ENCODE measurements at places on chromosomes 4 and X. TPM values are rescaled to one million over a fixed set of nuclear protein-coding genes. Genes with fewer than 3 reads are reported as not detected.

DNA sequence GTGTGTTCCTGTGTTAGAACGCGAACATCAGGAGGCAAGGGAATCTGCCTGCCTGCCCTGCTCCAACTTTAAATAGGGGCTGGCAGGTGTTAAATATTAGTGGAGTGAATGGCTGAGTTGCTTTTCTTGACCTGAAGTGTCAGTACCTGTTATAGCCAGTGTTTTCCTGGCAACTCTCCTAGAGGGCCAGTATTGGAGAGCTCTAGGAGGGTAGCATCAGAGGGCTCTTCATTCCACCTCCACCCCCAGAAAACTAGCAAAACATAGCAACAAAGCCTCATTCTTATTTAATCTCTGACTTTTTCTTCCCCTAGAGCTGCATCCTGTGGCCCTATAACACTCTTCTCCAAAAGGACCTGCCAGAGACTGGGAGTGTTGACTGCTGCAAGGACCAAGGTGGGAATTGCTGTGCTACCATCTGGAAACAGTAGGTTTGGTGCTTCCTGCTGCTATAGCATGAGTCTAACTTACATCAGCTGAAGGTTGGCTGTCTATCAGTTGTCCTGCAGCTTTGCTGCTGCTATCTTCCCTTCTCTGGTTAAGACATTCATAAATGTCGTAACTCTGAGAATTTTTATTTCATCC lies 33.5 kb downstream of the SGMS2 start:
- no peak for DNase-seq

- DNase-seq, result no peak
Observed at GRCh38 chr4:134567461-134567860, 365.9 kb upstream of the PABPC4L start.

- DNase-seq, result no peak
Observed at GRCh38 chr4:168143601-168144000, 51.3 kb downstream of the ANXA10 start.

DNA sequence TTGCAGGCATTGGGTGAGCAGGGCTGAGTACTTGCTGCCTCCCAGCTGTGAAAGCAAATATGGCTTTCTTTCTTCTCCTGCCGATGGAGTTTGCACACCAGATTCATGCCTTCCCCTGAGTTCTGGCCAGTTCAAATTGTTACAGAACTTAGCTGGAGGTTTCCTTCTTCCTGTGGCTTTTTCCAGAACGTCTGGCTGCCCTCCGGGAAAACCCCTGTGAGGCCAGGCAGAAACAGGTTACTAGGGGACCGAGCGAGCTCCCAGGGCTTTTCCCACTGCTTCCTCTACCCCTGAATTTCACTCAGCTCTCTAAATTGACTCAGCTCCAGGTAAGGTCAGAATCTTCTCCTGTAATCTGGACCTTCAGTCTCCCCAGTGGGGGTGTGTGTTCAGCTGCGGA lies 482.4 kb downstream of the C4orf33 start:
- DNase-seq, result no peak

- no peak for DNase-seq
Observed at GRCh38 chr4:123306769-123307168, 89.8 kb upstream of the SPRY1 start.

GRCh38 chrX:131262200-131262599 lies 26.9 kb downstream of the IGSF1 start:
- DNase-seq, result no peak

GRCh38 chrX:80578517-80579105 lies 158.4 kb downstream of the TENT5D start:
- DNase-seq, result no peak

- no peak for DNase-seq
Observed at GRCh38 chr4:145195167-145195952, 15.0 kb upstream of the OTUD4 start.

- no peak for DNase-seq
Observed at GRCh38 chr4:140085062-140085622, 68.8 kb downstream of the MAML3 start.

DNA sequence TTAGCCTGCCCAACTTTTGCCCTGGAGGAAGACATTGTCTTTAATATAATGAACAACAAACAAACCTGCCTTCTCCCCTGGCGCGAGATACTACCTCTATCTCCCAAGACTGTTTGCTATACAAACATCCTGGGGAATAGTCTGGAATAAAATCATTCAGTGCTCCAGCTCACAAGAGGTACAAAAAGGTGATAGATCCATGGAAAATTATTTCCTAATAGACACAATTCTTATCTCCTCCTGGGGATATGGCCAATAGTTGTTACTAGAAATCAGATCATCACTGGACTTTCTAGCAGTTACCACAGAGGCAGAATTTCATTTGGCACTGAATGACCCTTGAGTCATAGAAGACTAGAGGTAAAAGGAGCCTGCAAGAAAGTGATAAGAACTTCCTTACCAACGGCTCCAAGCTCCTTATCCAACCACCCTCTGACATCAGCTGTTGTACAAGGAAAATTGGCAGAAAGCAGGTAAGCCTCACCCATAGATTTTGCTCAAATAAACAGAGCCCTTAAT lies 38.1 kb downstream of the MID1 start:
- DNase-seq, result no peak

- DNase-seq, result no peak
Observed at GRCh38 chr4:147901916-147902315, 170.0 kb downstream of the ARHGAP10 start.

DNA sequence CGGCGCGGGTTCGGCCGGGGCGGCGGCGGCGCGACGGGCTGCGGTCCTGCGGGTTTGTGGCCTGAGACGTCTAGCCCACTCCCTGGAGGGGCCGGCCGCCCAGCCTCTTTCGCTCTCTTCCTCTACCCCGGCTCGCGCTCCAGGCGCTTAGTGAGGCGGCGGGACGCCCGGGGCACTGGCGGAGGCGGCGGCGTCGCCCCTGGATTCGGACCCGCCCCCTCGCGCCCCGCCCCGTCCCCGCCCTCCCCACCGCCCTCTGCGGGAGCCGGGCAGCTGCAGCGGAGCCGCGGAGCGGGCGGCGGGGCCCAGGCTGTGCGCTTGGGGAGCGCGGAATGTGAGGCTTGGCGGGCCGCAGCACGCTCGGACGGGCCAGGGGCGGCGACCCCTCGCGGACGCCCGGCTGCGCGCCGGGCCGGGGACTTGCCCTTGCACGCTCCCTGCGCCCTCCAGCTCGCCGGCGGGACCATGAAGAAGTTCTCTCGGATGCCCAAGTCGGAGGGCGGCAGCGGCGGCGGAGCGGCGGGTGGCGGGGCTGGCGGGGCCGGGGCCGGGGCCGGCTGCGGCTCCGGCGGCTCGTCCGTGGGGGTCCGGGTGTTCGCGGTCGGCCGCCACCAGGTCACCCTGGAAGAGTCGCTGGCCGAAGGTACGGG lies at the start of gene BMP2K:
BMP2K (plus strand) TSS at position 272 of the 650 bp plus-strand sequence; CDS start at position 466, 194 bp downstream.
- DNase-seq, result no peak

DNA sequence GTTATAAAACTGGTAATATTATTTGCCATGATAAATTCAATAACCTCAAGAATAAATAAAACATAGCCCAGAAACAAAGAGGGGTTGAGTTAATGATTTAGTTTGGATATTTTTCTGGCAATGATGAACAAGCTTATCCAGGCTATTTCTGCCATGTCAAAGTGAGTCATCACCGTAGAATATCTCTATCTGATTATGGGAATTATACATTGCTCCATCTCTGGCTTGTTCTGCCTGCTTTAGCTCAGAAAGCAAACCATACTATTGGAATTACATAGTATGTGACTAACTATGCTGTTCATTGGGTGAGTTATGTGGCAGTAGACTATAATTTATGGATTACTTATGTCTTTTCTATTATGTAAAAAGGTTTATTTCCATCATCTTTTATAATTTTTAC lies 680.1 kb upstream of the AADAT start:
- DNase-seq, result no peak

- no peak for DNase-seq
Observed at GRCh38 chr4:54231768-54232688, 2.9 kb downstream of the PDGFRA start.

- no peak for DNase-seq
Observed at GRCh38 chr4:71765821-71766383, 18.0 kb downstream of the GC start.

- no peak for DNase-seq
Observed at GRCh38 chr4:130855533-130855932, 1759.6 kb downstream of the C4orf33 start.

EPGN gene
- not detected for total RNA-seq

MAPK10 gene
- 28.8 TPM for total RNA-seq
